ENCODE measurements at places on chromosomes 1 and 21. TPM values are rescaled to one million over a fixed set of nuclear protein-coding genes. Genes with fewer than 3 reads are reported as not detected.

CFHR5 gene
- total RNA-seq = not detected

UBAP2L gene
- 224 TPM for total RNA-seq

GRCh38 chr1:221998781-221999180 is 256.9 kb upstream of the DUSP10 start:
- H3K4me1 ChIP-seq = no peaks in the 10 kb centered on the region
- no peak overlapping the region for H3K4me3 ChIP-seq
- no peak for DNase-seq
- no peaks in the 10 kb centered on the region for H3K36me3 ChIP-seq
- no peak overlapping the region for H3K27ac ChIP-seq
- peaks cover 3% of the 10 kb centered on the region for H3K27me3 ChIP-seq

- no peaks in the 10 kb centered on the region for H3K36me3 ChIP-seq
- H3K4me3 ChIP-seq = no peak overlapping the region
- DNase-seq = no peak
- peaks cover 7% of the 10 kb centered on the region for H3K4me1 ChIP-seq
- no peaks in the 10 kb centered on the region for H3K27me3 ChIP-seq
Measured at GRCh38 chr1:160539990-160540858, 17.2 kb upstream of the SLAMF6 start.

GRCh38 chr1:224506141-224506814 is 71.7 kb upstream of the WDR26 start:
- peak overlapping the region; percentile 74 for H3K27ac ChIP-seq
- no peak for DNase-seq

DNA sequence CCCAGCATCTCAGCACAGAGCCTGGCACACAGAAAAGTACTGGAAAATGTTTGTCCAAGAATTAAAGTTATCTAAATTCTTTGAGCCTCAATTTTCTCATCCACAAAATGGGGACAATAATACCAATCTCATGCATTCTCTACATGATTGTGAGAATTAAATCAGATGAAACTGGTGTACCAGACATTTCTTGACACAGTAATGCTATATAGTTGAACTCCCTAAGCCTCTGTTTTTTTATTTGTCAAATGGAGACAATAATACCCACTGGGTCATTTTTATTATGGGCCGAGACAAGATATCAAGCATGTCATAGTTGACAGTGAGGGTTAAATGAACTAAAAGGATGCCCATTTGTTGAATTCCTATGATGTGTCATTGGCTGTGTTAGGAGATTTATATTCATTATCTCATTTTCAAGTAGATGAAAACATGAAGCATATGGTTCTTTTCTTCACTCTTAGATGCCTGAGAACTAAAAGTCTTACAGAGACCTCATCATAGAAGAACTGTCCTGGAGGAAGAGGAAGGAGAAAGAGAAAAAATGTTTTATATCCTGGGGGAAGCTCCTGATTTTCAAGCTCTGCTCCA is 17.5 kb upstream of the OTUD3 start:
- peaks cover 4% of the 10 kb centered on the region for H3K36me3 ChIP-seq
- DNase-seq = no peak
- no peaks in the 10 kb centered on the region for H3K27me3 ChIP-seq
- no peak overlapping the region for H3K27ac ChIP-seq
- no peak overlapping the region for H3K4me3 ChIP-seq
- peaks cover 9% of the 10 kb centered on the region for H3K4me1 ChIP-seq

DNA sequence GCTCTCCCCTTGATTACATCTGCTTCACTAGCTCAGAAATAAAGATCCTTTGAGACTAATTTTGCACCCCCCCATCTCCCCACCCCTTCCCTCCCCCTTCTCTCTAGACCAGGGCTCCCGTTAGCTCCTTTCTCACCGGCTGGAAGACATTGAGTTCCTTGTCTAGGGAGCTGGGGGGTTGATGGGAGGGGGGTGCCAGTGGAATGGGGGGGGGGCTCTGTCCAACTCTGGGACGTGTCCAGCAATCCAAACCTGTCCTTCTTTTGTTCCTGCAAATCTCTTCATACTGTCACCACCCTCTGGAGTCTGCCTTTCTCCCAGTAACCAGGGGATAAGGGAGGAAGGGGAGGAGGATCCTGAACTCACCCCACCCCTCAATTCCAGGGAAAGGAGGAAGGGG is 61.9 kb downstream of the RHBG start:
- no peak for DNase-seq
- H3K4me3 ChIP-seq = no peak overlapping the region
- H3K27me3 ChIP-seq = peaks cover 94% of the 10 kb centered on the region
- no peak overlapping the region for H3K27ac ChIP-seq
- no peaks in the 10 kb centered on the region for H3K36me3 ChIP-seq
- H3K4me1 ChIP-seq = peaks cover 4% of the 10 kb centered on the region

- H3K4me3 ChIP-seq = no peak overlapping the region
- peak overlapping the region; percentile 77 for H3K27ac ChIP-seq
- peaks cover 39% of the 10 kb centered on the region for H3K4me1 ChIP-seq
- peaks cover 11% of the 10 kb centered on the region for H3K36me3 ChIP-seq
- no peak for DNase-seq
Measured at GRCh38 chr1:225877580-225877979, 4.6 kb downstream of the TMEM63A start.

- peak overlapping the region; percentile 46 for H3K4me3 ChIP-seq
- H3K27me3 ChIP-seq = no peaks in the 10 kb centered on the region
- no peak for DNase-seq
- H3K4me1 ChIP-seq = peaks cover 25% of the 10 kb centered on the region
Measured at GRCh38 chr1:61132645-61133334, 50.4 kb downstream of the NFIA start.

GRCh38 chr1:186511761-186512637 is 51.1 kb upstream of the PDC start:
- no peaks in the 10 kb centered on the region for H3K36me3 ChIP-seq
- no peak overlapping the region for H3K4me3 ChIP-seq

DNA sequence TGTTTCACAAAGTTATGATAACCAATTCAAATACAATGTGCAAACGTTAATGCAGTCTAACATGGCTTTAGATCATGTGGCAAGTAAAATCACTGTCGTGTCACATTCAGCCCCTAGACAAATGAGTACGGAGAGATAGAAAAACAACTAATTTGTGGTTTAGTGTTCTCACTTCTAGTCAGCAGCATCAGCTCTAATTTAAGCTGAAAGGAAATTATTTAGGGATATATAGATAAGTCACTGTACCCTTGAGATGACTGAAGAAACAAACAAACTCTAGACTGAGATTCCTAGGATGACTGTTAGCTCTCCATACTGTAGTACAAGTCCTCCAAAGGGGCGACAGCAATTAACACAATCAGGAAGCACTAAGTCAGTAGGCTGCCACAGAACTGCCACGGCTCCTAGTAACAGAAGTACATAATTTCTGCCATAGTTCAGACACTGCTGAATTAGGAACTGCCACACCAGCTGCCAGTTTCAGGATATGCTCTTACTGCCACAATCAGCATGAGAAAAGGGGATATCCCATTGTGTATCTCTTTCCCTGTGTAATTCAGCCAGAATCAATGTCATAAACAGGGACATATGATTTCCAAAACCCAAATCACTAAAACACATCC is 150.4 kb upstream of the NEGR1 start:
- H3K36me3 ChIP-seq = no peaks in the 10 kb centered on the region
- no peak for DNase-seq
- no peaks in the 10 kb centered on the region for H3K27me3 ChIP-seq
- no peak overlapping the region for H3K4me3 ChIP-seq
- peaks cover under 1% of the 10 kb centered on the region for H3K4me1 ChIP-seq
- H3K27ac ChIP-seq = no peak overlapping the region
